ENCODE measurements at places on chromosomes 4 and X. TPM values are rescaled to one million over a fixed set of nuclear protein-coding genes. Genes with fewer than 3 reads are reported as not detected.

STPG2 gene
- total RNA-seq, result 0.48 TPM

IQSEC2 gene
- total RNA-seq, result 18.3 TPM

HHIP gene
- total RNA-seq, result 1.0 TPM

BST1 gene
- 7.5 TPM for total RNA-seq

PRKX gene
- 27.1 TPM for total RNA-seq

SSX2B gene
- total RNA-seq, result not detected

ADH1A gene
- 0.66 TPM for total RNA-seq

CENPVL2 gene
- total RNA-seq, result not detected

GUCY1B1 gene
- total RNA-seq, result 5.4 TPM

GPR119 gene
- not detected for total RNA-seq

SPACA5B gene
- not detected for total RNA-seq

ATOH1 gene
- not detected for total RNA-seq

DGKK gene
- not detected for total RNA-seq

FMR1NB gene
- not detected for total RNA-seq

TIGD4 gene
- 0.16 TPM for total RNA-seq

ADRA2C gene
- total RNA-seq, result 6.9 TPM

SERTM2 gene
- not detected for total RNA-seq

MTMR8 gene
- total RNA-seq, result 0.96 TPM

DIPK2B gene
- total RNA-seq, result 65.5 TPM

GAGE2A gene
- total RNA-seq, result not detected

MAGEE2 gene
- total RNA-seq, result not detected

CXCL10 gene
- 1.2 TPM for total RNA-seq

RHOXF2B gene
- not detected for total RNA-seq

RAB41 gene
- not detected for total RNA-seq

DMD gene
- 65.2 TPM for total RNA-seq

DUSP9 gene
- not detected for total RNA-seq

TMEM165 gene
- total RNA-seq, result 165 TPM

Data from breast epithelium (tissue), 4 donors.